ENCODE measurements at places on chromosomes 1 and 21. TPM values are rescaled to one million over a fixed set of nuclear protein-coding genes. Genes with fewer than 3 reads are reported as not detected.

CADM3 gene
- 0.46 TPM for total RNA-seq

SVBP gene
- total RNA-seq, result 16.2 TPM

GRCh38 chr1:24551960-24552571 lies 3.8 kb upstream of the NCMAP start:
- ATAC-seq, result peak; percentile 76

KCNK1 gene
- total RNA-seq, result 0.58 TPM

DNA sequence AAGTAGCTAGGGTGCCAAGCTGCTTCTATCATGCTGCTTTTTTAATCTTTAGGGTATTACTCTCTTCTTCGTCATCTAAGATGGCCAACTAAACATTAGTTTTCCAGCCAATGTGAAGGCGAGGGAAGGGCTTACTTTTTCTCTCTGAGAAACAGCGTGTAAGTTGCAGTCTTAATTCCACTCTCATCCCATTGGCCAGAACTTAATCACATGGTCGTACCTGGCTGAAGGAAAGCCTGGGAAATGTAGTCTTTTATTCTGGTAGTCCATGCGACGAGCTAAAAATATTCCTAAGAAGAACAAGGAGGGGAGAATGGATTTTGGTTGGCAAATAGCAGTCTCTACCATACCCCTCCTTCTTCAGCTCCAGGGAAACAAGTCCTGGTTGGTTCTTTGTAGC lies 21.5 kb downstream of the DNAJC6 start:
- no peak for ATAC-seq

GRCh38 chr1:234265861-234266260 lies 107.4 kb upstream of the COA6 start:
- ATAC-seq, result no peak

GRCh38 chr1:195096051-195096521 lies 1512.2 kb downstream of the KCNT2 start:
- ATAC-seq, result no peak

GRCh38 chr1:6601923-6602668 lies 573 bp downstream of the KLHL21 start:
- ATAC-seq, result peak; percentile 8

DNA sequence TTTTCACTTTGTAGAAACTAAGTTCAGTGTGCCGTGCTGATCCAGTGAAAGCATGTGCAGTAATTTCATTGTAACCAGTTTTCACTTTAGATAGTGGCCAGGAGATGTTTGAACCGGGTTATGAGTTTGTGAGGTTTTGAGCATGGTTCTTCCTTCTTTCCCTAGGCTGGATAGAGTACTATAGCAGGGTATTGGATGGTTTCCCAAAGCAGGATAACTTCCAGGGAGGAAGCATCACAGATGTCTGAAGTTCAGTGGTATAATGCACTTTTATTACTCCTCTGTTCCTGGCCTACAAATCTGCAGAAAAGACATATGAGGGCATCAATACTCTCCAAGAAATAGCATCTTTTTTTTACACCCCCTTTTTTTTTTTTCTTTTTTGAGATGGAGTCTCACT lies 823.1 kb downstream of the USP25 start:
- no peak for ATAC-seq

GJA8 gene
- total RNA-seq, result 0.38 TPM

GRCh38 chr1:1282998-1283397 lies 2.8 kb downstream of the SCNN1D start:
- ATAC-seq, result no peak

DNA sequence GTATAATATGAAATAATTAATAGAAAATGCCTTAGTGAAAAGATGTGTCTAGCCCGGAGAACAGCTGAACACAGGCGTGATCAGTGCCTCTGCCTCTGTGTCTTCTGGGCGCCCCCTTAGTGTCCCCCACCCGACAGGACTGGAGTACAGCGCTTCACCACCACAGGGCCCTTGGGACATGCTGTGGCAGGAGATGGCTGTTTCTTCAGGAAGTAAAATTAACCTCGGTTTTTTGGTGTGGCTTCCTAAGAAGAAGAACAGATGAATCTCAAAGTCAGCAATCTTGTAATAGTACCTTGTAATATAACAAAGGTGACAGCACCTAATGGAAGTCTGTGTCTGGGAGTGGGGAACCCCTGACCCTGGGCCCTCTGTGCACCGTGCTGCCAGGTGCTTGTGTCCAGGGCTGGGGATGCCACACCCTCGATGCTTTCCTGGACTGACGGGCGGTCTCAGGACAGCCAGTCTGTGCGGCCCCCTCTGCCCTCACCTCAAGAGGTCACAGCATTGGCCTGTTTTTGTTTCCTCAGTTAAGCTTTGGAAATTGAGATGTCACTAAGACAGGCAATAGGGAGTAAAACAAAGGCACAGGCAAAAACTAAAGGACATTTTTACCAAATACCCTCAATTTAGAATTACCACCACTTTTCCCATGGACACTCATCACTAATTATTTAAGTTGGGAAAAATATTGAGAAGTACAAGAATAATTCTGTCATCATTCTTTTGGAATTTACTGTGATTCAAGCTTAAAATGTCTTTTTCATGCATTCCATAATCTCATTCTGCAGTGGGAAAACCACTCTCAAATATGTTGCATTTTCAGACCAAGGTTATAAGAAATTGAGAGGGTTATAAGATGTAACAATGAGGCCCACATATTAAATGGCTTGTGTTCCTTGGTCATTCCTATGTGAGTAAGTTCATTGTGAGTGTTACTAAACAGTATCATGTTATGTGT lies 79.3 kb downstream of the ADARB1 start:
- ATAC-seq, result no peak

DYNLT5 gene
- 0.50 TPM for total RNA-seq

DNA sequence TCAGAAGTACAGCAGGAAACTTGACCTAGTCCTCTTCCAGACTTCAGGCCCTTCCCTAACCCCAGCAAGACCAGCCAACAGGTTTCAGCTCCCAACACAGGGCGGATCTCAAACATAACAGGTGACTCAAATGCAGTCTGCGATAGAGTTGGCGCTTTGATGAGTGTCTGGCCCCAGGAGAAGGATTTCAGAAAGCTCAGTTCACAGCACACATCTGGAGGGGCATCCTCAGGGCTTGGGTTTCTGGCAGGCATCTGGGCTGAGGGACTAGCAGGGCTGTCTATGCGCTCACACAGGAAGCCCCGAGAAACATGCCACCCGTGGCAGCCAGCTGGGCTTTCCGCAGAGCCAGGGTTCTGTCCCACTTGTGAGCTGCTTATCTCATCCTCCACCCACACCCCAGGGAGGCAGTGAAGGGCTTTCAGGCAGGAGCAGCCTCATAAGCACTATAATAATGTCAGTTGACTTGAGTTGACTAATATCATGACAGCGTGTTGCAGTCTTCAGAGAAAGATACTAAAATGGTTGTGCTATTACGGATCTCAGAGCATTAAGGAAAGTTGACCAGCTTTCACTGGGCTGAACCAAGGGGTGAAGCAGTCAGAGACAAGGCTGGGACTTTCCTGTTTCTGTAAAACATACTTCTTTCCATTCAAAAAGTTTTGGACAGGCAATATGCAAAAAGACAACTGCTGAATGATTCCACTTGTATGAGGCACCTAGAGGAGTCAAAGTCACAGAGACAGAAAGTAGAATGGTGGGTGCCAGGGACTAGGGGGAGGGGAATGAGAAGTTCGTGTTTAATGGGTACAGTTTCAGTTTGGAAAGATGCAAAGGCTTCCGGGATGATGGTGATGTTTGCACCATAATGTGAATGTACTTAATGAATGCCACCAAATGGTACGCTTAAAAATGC lies 233.0 kb upstream of the IRF2BP2 start:
- no peak for ATAC-seq

C1orf94 gene
- 0.70 TPM for total RNA-seq

- ATAC-seq, result peak; percentile 65
Observed at GRCh38 chr1:8197493-8198282, 120.2 kb upstream of the SLC45A1 start.

GBP2 gene
- 0.46 TPM for total RNA-seq

DNA sequence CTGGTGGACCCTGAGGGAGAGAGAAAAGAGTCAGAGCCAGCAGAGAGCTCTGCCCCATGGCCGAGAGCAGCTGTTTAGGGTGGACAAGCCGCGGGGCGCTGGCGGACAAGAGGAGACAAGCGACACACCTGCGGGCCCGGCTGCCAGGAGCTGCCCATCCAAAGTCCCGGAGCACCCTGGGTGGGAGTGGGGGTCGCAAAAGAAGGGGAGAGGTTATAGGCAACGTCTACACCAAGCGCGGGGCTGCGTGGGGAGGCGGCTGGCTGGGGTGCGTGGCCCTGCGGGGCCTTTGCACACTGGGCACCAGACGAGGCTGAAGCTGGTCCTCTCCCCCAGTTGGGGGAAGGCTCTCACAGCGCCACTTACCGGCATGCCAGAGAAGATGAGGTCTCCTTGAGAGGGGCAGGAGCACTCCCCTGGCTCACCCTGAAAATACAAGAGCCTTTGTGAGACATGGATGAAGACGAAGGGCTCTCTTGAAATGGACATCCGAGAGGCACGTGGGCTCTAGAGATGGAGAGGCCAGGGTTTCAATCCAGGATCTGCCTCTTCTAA lies 24.1 kb downstream of the COL16A1 start:
- ATAC-seq, result no peak

- ATAC-seq, result no peak
Observed at GRCh38 chr1:204659056-204659455, 26.5 kb downstream of the LRRN2 start.

- no peak for ATAC-seq
Observed at GRCh38 chr1:208919371-208919770, 664.1 kb upstream of the CAMK1G start.

GRCh38 chr1:229076195-229076594 lies 194.7 kb upstream of the RAB4A start:
- no peak for ATAC-seq

LCE1F gene
- not detected for total RNA-seq

GLIS1 gene
- 0.30 TPM for total RNA-seq

GRCh38 chr1:236980673-236981072 lies 23.6 kb downstream of the MT1HL1 start:
- no peak for ATAC-seq

B3GALT2 gene
- 5.8 TPM for total RNA-seq

LCE3A gene
- not detected for total RNA-seq

RPE65 gene
- total RNA-seq, result 1.2 TPM

- no peak for ATAC-seq
Observed at GRCh38 chr21:29297483-29298347, 1.0 kb upstream of the BACH1 start.

- no peak for ATAC-seq
Observed at GRCh38 chr1:186839041-186839400, 10.3 kb downstream of the PLA2G4A start.

NPR1 gene
- 0.50 TPM for total RNA-seq

DNA sequence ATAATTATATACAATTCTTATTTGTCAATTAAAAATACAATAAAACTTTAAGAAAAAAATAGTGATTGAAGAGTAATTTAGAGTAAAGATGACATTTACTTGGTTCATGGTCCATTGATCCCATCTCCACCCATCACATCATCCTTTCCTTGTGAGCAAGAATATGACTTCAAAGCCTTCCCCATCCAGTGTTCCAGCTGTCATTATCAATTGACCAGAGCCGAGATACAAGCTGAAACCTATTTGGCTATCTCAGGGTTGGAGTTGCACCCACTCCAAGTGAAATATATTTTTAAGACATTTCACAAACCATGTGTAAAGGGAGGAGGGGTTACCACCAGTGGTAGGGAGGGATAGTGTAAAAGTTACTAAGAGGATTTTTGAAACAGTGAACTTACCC lies 428.9 kb upstream of the C1orf87 start:
- ATAC-seq, result no peak

DNA sequence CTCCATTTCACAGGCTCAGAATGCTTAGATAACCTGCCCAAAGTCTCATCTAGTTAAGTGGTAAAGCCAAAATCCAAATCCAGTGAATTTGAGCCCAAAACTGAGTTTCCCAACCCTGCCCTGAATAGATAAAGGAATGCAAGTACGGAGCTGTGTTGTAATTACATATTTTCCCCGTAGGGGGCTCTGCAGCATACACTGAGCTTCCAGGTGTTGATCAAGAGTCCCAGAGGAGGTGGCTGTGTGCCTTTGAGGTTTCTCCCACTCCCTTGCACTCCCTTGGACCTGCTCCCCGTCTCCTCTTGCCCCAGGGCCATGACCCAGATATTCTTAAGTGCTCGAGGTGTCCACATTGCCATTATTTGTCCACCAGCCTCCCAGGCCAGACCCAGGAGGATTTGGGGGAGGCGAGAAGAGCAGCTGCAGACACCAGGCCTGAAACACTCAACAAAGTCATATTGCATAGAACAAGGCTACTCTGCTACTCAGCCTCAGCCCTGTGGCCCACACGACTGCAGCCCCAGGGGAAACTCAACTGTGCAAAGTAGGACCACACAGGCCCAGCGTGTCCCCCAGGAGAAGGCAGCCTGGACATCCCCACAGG lies 18.4 kb upstream of the LY9 start:
- ATAC-seq, result peak; percentile 67

GRCh38 chr1:33169290-33170055 lies 12.4 kb downstream of the TRIM62 start:
- peak; percentile 87 for ATAC-seq

- ATAC-seq, result peak; percentile 90
Observed at GRCh38 chr1:40383488-40384412, 10.2 kb downstream of the SMAP2 start.

DNA sequence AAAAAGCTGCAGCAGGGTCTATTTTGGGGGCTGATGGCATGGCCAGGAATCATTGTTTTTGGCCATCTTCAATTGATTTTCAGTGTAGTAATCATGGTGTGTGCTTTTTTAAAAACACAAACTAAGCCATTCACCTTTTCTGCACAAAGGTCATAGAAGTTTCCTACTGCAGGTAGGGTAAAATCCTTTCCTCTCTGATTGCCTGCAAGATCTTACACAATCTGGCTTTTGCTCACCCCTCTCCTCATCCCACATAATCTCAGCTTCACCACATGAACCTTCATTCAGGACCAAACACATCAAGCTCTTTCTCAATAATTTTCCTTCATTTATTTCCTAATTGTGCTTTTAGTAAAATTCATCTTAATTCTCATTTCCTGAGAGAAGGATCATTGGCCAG lies 38.3 kb upstream of the GBP5 start:
- no peak for ATAC-seq

GRCh38 chr1:212640223-212640878 lies 31.8 kb downstream of the ATF3 start:
- ATAC-seq, result no peak

DNA sequence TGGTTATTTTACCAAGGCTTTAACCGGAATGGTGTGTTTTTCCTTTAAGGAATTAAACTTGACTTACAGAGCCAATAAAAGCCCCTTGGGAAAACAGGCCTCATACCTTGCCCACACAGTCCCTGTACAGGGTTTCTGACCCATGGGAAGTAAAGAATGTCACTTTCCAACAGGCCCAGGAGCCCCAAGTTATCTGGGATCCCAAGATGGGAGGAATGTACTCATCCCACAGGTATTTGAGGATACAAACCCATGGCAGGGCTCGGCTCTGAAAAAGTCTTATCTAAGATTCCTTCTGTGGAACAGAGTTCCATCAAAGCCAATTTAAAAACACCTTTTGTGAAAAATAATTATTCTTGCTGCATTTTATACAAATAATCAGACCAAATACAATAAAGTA lies 15.3 kb upstream of the COX20 start:
- ATAC-seq, result no peak

GRCh38 chr21:42010507-42011495 lies 641 bp upstream of the ZBTB21 start:
- ATAC-seq, result peak; percentile 64

Data from motor neuron (in vitro differentiated cells).